ENCODE measurements at places on chromosomes 7 and 10.

DNA sequence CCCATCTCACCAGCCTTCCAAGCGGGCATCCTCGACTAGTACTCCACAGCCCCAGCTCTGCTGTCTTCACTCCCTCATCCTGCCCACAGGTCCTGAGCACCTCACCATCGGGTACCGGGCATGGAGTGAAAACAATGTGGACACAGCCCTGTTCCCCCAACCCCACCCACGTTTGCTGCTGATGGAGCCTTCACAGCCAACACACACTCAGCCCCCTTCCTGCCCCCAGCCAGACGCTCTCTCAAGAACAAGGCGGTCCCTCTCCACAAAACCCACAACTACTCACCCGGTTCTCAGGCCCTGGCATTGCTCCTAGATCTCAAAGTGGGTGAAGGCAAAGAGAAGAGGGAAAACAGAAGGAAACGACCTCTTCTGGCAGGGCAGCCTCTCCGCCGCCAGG, 56.1 kb downstream of the SLIT1 start:
- no peak for DNase-seq

- DNase-seq = no peak
Observed at GRCh38 chr7:45598886-45599520, 24.8 kb downstream of the ADCY1 start.

DNA sequence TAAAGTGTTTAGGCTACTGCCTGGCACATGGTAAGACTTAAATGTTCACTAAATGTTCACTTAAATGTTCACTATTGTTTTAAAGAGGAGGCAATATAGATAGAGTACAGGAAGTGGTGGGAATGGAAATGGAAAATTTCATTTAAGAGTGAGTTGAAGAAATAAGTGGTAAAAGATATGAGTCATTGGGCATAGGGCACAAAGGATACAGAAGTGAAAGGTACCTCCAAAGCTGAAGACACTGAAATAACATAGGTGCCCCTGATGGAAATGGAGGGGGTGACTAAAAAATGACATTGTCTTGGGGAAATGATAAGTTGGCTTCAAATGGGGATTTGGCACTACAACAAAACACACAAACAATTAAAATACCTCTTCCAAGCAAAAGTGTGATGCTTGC, 5.2 kb upstream of the FRA10AC1 start:
- no peak for DNase-seq

- DNase-seq = no peak
Observed at GRCh38 chr7:144991041-144991440, 155.2 kb upstream of the TPK1 start.

- no peak for DNase-seq
Observed at GRCh38 chr10:13871776-13872175, 285.0 kb downstream of the PRPF18 start.

GRCh38 chr7:41878309-41879295, 175.7 kb upstream of the INHBA start:
- DNase-seq = no peak

GRCh38 chr10:47056247-47056510, 145.0 kb downstream of the PTPN20 start:
- DNase-seq = no peak

DNA sequence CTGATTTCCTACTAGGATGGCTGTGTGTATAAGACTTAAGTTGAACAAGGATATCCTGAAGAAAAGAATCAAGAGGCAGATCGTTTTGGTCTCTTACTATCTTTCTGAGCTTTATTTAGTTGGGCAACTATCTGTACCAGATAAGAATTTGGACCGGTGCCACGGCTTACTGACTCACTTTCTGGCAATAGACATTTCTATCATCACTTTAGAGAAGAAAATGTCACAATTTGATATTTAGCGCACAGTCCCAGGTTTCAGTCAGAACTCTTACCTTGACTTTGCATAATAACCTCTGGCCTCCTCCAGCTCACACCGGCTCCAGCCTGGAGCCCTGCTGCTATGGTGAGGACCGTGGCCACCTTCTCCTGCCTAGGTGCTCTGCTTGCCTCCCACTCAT, 218.2 kb upstream of the MDFIC start:
- DNase-seq = no peak

DNA sequence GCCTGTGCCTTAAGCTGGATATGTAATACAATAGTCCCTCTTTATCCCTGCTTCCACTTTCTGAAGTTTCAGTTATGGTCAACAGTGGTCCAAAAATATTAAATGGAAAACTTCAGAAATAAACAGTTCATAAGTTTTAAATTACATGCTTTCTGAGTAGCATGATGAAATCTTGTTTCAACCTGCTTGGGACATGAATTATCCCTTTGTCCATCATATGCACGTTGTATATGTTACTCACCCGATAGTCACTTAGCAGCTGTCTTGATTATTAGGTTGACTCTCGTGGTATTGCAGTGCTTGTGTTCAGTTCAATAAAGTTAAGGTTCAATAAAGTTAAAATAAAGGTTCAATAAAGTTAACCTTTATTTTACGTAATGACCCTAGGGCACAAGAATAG, 25.5 kb downstream of the C1GALT1 start:
- DNase-seq = no peak

- no peak for DNase-seq
Observed at GRCh38 chr7:117401293-117402002, 25.8 kb downstream of the ASZ1 start.

GRCh38 chr7:10138087-10138854, 835.4 kb upstream of the PHF14 start:
- no peak for DNase-seq

DNA sequence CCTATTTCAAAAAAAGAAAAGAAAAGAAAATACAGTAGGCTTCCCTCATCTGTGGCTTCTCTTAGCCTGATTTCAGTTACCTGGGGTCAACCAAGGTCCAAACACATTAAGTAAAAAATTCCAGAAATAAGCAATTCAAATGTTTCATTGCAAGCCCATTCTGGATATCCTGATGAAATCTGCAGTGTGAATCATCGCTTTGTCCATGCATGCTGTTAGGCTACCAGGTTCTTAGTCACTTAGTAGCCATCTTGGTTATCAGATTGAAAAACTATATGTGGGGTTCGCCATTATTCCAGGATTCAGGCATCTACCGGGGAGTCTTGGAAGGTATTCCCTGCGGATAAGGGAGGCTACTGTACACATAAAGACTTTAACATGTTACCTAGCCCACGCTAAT, 991 bp upstream of the FAM204A start:
- no peak for DNase-seq

- DNase-seq = no peak
Observed at GRCh38 chr7:151776446-151776845, 100.5 kb downstream of the PRKAG2 start.

GRCh38 chr7:45592230-45592991, 18.2 kb downstream of the ADCY1 start:
- DNase-seq = no peak

DNA sequence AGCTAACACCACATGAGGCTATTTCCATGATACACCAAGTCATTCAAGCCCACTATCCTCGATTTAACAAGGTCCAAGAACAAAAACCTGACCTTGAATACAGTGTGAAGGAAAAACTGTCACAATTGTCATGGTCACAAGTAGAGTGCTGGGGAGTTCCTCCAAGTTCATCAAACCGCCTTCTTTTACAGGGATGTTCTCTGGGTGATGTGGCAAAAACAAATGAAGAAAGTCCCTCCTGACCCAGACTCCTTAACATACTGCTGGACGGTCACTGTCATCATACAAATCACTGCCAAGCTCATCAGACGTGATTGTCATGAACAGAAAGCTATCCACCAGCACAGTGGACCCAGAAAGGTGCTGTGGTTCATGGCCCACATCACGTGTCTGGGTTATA, 28.9 kb downstream of the HIPK2 start:
- no peak for DNase-seq

GRCh38 chr7:129824291-129825208, 128.2 kb downstream of the UBE2H start:
- DNase-seq = no peak

DNA sequence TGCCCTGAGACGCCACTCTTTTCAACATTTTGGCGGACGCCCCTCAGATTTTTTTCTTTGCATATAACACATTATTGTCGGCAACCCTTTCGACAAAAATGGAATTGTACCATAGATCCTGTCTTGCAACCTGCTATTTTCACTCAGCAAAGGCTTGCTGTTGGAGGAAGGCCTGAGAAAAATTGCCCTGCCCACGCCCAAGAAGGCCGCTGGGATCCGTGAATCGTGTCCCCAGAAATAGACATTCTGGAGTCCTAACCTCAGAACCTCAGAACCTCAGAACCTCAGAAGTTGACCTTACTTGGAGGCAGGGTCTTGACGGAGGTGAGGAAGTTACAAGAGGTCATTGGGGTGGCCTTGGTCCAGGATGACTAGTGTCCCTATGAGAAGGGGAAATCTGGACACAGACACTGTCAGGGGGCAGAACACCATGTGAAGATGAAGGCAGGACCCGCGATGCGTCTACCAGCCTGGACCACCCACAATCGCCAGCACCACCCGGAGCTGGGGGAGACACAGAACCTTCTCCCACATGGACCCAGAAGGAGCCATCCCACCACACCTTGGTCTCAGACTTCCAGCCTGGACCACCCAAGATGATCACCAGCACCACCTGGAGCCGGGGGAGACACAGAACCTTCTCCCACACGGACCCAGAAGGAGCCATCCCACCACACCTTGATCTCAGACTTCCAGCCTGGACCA, 19.1 kb upstream of the DNAAF5 start:
- no peak for DNase-seq

GRCh38 chr10:63503395-63503794, 17.8 kb upstream of the REEP3 start:
- DNase-seq = no peak

GRCh38 chr7:45881759-45882464, 6.4 kb upstream of the IGFBP1 start:
- DNase-seq = no peak

DNA sequence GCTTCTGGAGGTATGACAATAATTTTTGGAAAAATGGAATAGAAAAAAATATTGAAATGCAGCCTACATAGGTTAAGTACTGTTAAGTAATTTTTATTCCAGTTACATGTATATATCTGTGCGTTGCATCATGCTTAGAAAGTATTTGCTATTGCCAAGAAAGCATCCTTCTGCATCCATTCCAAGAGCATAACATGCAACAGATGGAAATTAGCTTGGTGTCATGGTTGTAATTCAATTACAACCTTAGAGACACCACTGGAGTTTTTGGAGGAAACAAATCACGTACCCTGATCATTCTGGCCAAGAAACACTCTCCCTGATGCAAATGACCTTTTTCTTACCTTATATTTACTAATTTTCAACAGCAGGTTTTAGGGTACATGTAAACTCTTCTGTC, 1.7 kb downstream of the AKR1B1 start:
- DNase-seq = no peak

DNA sequence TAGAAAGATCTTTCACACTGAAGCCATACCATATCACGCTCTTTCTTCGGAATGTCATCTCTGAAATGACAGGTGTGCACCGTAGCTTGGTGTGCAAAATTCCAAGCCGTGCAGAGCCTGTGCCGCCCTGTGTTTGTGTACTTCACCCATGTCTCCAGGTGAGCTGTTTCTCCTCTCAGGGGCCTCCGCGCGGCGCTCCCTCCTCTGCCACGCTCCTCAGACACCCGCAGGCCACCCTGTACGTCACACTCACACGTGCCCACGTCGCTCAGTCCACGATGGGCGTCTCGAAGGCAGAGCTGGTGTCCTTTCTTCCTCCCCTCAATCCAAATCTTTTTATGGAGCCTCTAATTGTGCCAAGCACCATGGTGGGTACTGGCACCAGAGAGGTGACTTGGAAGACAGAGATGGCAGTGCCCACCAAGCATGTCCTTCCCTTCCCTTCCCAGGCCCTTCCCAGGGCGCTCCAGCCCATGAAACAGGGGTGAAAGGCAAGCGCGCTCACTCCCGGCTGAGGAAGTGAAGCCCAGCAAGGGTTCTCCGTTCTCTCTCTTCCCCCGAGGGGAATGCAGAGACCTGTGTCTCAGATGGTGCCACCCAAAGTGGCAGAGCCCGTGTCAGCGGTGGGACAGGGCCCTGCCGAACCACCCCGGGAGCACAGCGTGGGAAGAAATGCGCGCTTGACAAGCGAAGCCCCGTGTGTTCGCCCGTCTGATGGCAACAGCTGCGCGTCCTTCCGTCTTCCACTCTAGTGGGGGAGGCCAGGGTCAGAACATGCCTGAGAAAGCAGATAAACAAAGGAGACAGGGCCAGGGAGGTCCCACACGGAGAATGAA, 292.5 kb upstream of the SHH start:
- no peak for DNase-seq

DNA sequence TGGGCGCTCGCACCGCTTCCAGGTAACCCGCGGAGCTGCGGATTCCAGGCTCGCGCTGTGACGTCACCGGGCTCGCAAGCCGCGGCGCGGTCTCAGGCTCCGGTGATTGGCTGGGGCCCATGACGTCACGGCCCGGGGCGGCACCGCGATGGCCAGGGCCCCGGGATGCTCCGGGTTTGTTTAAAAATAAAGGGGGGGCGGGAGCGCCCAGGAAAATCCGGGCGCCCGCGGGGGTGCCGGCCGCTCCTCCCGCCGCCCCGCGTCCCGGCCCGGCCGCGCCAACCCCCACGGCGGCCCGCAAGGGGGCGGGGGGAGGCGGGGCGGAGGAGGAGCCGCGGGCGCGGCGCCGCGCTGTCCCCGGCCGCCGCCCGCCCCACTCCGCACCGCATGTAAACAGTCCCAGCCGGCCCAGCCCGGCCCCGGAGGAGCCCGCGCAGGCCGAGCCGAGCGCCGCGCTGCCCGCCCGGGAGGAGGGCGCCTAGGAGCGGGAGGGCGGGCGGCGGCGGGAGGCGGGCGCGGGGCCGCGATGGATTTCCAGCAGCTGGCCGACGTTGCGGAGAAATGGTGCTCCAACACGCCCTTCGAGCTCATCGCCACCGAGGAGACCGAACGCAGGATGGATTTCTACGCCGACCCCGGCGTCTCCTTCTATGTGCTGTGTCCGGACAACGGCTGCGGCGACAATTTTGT, at the start of gene MTURN:
TSS of gene MTURN (plus strand) at position 376 of the 690 bp plus-strand sequence. CDS start at position 527, 151 bp downstream.
- peak; percentile 82 for DNase-seq

DNA sequence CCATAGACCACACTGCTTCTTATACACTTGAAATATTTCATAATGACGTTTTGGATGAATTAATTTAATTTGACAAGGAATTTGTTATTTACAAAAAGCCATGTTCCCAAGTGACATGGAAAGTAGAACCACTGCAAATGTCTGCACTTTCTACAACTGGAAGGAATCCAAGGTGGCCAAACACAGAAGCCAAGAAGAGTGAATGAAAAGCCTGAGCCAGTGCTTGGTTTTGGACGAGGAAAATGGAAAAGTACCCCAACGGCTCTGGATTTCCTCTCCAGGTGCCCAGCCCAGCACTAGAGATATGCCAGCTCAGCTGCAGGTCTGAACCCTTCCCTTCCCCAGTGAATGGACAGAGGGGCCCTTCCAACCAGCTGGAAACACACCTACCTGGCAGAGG, 279.4 kb downstream of the TNS3 start:
- DNase-seq = no peak

DNA sequence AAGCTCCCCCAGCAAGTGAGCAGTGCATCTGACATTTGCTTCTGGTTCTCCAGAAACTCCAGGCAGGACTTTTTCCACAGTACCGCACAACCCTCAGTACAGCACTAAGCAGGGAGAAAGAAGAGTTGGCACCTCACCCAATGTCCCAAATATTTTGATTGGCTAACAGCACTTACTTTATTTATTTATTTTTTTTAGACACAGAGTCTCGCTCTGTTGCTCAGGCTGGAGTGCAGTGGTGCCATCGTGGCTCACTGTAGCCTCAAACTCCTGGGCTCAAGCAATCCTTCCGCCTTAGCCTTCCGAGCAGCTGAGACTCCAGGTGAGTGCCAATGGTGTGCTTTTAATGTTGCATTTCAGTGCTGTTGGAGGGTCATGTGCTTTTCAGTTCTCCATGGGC, 200.3 kb upstream of the ZMIZ1 start:
- DNase-seq = no peak

GRCh38 chr7:51732116-51732515, 415.5 kb upstream of the COBL start:
- no peak for DNase-seq
